ENCODE measurements at places on chromosomes 13 and 19. TPM values are rescaled to one million over a fixed set of nuclear protein-coding genes. Genes with fewer than 3 reads are reported as not detected.
A peak's percentile ranks its signal among the peaks of the same experiment; 100 is the strongest.

- H3K4me1 ChIP-seq = peaks cover 11% of the 10 kb centered on the region
- no peak for DNase-seq
- no peak overlapping the region for H3K4me3 ChIP-seq
- no peaks in the 10 kb centered on the region for H3K27me3 ChIP-seq
Observed at GRCh38 chr19:38021352-38021751, 114.3 kb downstream of the SIPA1L3 start.

GRCh38 chr19:3642987-3643673 is 16.5 kb upstream of the CACTIN start:
- H3K27me3 ChIP-seq = no peaks in the 10 kb centered on the region
- no peak overlapping the region for H3K4me3 ChIP-seq
- H3K36me3 ChIP-seq = no peaks in the 10 kb centered on the region
- H3K27ac ChIP-seq = no peak overlapping the region
- H3K4me1 ChIP-seq = no peaks in the 10 kb centered on the region

DNA sequence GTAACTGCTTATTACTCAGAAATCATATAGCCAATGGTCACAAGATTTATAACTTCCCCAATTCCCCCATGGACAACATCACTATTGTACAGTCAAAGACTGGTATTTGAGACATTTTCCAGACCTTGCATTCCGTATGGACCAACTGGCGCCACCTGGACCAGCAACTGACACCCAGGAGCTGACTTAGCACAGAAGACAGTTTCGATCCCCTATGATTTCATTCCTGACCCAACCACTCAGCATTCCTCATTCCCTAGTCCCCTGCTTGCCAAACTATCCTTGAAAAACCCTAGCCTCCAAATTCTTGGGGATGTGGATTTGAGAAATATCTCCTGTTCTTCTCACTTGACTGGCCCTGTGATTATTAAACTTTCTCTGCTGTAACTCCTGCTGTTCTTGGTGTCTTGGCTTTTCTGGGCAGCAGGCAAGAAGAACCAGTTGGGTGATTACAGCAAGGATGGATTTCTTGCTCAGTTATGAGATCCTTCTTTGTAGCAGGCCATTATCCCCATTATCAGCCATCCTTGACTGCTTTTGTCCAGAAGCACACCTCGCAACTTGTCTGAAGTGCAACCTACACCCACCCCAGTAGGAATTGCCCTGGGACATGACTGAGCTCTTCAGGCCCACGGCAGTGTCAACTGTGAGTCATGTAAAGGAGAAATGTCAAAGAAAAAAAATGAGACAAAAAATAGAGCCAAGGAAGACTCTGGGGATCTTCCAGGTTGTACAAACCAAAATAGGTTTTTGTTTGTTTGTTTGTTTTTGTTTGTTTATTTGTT is 13.7 kb upstream of the MAP3K10 start:
- no peak for DNase-seq
- no peaks in the 10 kb centered on the region for H3K4me1 ChIP-seq
- no peak overlapping the region for H3K4me3 ChIP-seq
- no peaks in the 10 kb centered on the region for H3K36me3 ChIP-seq
- H3K27me3 ChIP-seq = no peaks in the 10 kb centered on the region
- no peak overlapping the region for H3K27ac ChIP-seq

- no peak for DNase-seq
- H3K4me1 ChIP-seq = peaks cover 16% of the 10 kb centered on the region
- H3K36me3 ChIP-seq = no peaks in the 10 kb centered on the region
- H3K27ac ChIP-seq = no peak overlapping the region
- H3K27me3 ChIP-seq = peaks cover 56% of the 10 kb centered on the region
- no peak overlapping the region for H3K4me3 ChIP-seq
Observed at GRCh38 chr19:31346184-31347059, 2.8 kb downstream of the TSHZ3 start.

Gene APOC4
- not detected for total RNA-seq

DNA sequence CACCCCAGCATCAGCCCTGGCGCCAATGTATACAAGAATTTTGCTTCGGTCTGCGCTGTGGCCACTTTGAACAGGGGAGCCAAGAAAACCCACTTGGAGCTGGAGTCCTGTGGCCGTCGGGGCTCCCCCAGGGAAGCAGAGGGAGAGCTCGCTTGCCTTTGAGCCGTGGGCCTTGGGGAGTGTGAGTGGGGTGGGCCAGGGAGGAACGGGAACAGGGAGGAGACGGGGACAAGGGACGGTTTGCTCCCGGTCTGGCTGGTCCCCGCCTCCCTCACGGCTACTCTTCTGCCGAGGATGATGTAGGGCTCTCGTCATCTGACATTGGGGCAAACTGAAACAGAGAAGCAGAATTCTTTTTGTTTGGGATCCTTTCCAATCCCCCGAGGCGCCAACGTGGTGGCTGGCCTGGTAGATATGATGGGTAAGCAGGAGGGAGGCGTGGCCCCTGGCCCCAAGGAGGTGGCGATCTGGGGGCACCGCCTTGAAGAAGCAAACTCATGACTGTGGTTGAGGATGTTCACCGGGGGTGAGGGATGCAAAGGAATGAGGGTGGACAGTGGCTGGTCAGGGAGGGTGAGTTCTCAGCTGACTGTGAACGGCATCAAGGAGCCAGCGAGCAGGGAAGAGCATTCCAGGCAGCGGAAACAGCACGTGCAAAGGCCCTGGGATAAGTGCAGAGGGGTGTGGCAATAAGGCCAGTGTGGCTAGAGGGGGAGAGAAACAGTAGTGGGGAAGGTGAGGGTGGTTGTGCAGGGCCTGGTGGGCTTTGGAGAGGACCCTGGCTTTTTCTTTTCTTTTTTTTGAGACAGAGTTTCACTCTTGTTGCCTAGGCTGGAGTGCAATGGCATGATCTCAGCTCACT is 10.9 kb upstream of the SPC24 start:
- H3K4me1 ChIP-seq = no peaks in the 10 kb centered on the region
- no peaks in the 10 kb centered on the region for H3K36me3 ChIP-seq
- H3K27me3 ChIP-seq = no peaks in the 10 kb centered on the region
- DNase-seq = no peak
- H3K27ac ChIP-seq = no peak overlapping the region
- H3K4me3 ChIP-seq = no peak overlapping the region

- DNase-seq = no peak
- no peaks in the 10 kb centered on the region for H3K4me1 ChIP-seq
- H3K36me3 ChIP-seq = peaks cover 3% of the 10 kb centered on the region
- H3K27me3 ChIP-seq = no peaks in the 10 kb centered on the region
- no peak overlapping the region for H3K27ac ChIP-seq
- H3K4me3 ChIP-seq = no peak overlapping the region
Observed at GRCh38 chr13:99339736-99340397, 32.7 kb upstream of the GPR183 start.

GRCh38 chr19:42407816-42408175 is 17.7 kb upstream of the CNFN start:
- H3K4me1 ChIP-seq = peaks cover 9% of the 10 kb centered on the region
- H3K36me3 ChIP-seq = no peaks in the 10 kb centered on the region
- no peaks in the 10 kb centered on the region for H3K27me3 ChIP-seq
- no peak overlapping the region for H3K4me3 ChIP-seq
- no peak for DNase-seq

Gene ADGRL1
- 13.3 TPM for total RNA-seq

Gene SOHLH2
- 1.1 TPM for total RNA-seq

GRCh38 chr19:46125447-46125846 is 959 bp upstream of the IGFL3 start:
- no peak overlapping the region for H3K4me3 ChIP-seq
- H3K36me3 ChIP-seq = no peaks in the 10 kb centered on the region
- no peak for DNase-seq
- no peaks in the 10 kb centered on the region for H3K27me3 ChIP-seq
- H3K4me1 ChIP-seq = peaks cover 11% of the 10 kb centered on the region
- H3K27ac ChIP-seq = no peak overlapping the region

GRCh38 chr13:80463673-80464352 is 122.9 kb upstream of the SPRY2 start:
- H3K27ac ChIP-seq = no peak overlapping the region
- no peaks in the 10 kb centered on the region for H3K36me3 ChIP-seq
- H3K4me3 ChIP-seq = no peak overlapping the region

DNA sequence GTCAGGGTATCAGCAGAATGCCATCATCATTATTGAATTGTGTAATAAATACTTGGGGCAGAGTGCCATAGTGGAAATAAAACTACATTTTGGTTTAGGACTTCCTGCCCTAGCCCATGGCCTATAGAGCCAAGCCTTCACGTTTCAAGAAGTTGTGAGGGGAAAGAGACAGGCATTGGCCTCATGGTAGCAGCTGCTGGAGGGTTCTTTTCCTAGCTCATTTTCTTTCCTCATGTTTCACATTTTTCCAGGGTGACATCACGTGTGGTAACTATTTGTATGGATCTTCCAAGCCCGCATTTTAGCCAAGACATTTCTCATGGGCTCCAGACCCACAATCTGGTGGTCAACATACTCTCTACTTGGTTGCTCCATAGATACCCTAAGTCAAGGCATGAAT is 80.4 kb downstream of the LRCH1 start:
- no peaks in the 10 kb centered on the region for H3K27me3 ChIP-seq
- no peak overlapping the region for H3K4me3 ChIP-seq
- no peaks in the 10 kb centered on the region for H3K36me3 ChIP-seq
- no peak for DNase-seq

Gene SHC2
- total RNA-seq = 15.9 TPM

DNA sequence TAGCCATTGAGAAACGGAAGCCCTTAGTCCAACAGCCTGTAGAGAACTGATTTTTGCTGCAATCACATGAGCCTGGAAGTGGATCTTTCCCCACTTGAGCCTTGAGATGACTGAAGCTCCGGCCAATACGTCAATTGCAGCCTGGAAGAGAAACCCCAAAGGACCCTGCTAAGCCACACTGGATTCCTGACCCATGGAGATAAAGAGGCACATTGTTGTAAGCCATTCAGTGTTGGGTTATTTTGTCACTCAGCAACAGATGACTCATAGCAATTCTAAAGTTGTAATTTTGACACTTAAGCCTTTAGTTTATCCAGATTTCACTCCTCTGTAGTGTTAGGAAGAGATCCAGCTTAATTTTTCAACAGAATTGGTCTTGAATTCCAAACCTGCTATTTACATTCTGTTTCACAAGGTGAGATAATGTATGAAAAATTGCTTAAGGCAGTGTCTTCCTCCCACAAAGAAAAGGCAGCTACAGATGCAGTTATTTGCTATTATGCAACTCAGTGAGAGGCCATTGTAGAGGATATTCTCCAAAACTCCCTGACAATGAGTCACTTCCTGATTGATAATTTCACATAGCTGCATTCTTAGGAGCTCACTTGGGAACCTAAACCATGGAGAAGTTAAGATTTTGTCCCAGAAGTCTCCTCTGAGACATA is 59.4 kb upstream of the TSHZ3 start:
- H3K27ac ChIP-seq = no peak overlapping the region
- H3K4me1 ChIP-seq = no peaks in the 10 kb centered on the region

DNA sequence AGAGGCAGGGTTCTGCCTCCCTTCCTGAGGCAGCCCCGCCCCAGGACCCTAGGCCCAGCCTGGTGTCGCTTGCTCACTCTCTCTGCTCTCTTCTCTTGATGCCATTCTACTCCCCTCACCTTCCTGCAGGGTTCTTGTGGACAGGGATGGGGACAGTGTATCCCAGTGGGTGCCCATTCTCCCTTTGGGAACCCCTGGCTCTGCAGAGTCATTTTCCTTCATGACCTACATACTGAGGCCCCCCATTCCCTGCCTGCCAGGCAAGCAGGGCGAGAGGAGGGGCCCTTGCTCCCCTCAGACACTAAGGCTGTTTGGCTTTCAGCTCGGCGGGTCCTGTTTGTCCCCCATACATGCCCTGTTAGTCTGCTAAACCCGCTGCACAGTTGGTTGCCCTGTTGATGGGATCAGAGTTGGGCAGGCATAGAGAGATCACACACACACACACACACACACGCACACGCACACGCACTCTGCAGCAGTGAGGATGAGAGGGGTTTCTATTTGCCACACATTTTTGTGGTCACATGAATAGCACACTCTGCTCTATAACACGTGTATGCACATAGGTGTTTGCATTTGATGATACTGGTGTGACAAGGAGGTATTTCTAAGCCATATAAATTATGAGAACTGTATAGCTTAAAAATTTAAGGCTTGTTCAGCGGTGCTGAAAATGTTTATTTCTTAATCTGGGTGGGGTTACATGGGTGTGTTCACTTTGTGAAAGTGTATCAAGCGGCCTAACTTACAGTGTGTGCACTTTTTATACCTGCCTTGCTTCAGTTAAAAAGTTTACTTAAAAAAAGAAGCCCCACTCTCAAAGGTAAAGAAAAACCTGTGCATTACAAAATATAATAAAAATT is 20.3 kb downstream of the NFIX start:
- H3K4me1 ChIP-seq = peaks cover 24% of the 10 kb centered on the region
- DNase-seq = peak; percentile 62
- no peak overlapping the region for H3K27ac ChIP-seq
- H3K4me3 ChIP-seq = no peak overlapping the region
- no peaks in the 10 kb centered on the region for H3K36me3 ChIP-seq
- H3K27me3 ChIP-seq = peaks cover 100% of the 10 kb centered on the region

DNA sequence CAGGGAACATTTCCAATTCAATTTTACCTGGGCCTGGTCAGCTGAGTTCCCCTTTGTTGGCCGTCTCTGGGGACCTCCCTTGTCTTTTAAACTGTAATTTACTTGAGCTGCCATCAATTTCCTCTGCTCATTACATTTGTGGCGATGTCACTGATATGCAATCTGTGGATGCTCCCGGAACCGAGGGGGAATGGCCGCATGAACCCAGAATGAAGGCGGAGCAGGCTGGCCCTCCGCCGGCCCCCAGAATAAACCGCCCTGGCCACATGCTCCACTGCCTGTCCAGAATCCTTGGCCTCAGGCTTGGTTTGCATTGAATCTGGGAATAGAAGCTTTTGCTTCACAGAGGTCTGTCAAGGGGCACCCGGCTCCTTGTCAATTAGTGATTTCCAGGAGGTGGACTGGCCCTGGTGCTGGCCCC is 276.8 kb downstream of the TEX29 start:
- no peak overlapping the region for H3K4me3 ChIP-seq
- H3K27ac ChIP-seq = no peak overlapping the region
- H3K36me3 ChIP-seq = no peaks in the 10 kb centered on the region
- peaks cover 7% of the 10 kb centered on the region for H3K4me1 ChIP-seq

Gene RFPL4A
- not detected for total RNA-seq

Gene ELSPBP1
- not detected for total RNA-seq

Gene NCCRP1
- total RNA-seq = 1.0 TPM

Gene ZNF850
- 32.1 TPM for total RNA-seq

Data from neural progenitor cell (in vitro differentiated cells).